ENCODE measurements at places on chromosomes 5 and 9.

- DNase-seq: no peak
These were observed 201.5 kb downstream of the FRMD3 start for GRCh38 chr9:83336706-83337105.

- DNase-seq: no peak
These were observed 233.1 kb downstream of the ADAMTSL1 start for GRCh38 chr9:18707061-18707461.

GRCh38 chr9:120960001-120960400 lies 33.4 kb upstream of the TRAF1 start:
- DNase-seq: no peak

DNA sequence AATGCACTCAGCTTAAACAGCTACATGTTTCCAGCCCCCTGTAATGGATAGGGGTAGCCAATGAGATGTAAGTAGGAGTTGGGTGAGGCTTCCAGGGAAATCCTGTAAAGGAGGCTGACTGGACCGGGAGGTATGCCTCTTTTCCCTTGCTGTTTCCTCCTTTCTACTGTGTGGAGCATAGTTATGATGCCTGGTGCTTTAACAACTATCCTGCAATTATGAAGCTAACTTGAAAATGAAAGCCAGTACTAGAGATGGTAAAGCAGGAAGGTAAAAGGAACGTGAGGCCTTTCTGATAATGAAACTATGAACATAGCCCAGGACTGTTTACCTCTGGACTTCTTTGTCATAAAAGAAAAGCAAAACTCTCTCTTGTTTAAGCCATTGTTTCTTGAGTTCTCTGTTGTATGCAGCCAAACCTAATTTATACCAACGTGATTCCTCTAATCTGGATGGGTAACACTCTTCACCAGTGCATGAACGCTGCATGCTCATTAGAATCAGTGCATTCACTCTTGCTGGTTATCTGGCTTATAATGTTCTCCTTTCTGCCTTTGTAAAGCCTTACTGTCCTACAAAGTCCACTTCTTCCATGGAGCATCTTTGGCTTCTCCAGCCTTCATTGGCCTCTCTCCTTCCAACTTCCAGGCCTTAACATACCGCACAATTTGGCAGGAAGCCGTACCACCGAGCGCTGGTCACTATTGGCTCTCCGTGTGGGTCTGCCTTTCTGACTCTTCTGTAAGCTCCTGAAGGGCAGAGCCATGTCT lies 8.3 kb upstream of the ARHGEF28 start:
- DNase-seq: no peak

DNA sequence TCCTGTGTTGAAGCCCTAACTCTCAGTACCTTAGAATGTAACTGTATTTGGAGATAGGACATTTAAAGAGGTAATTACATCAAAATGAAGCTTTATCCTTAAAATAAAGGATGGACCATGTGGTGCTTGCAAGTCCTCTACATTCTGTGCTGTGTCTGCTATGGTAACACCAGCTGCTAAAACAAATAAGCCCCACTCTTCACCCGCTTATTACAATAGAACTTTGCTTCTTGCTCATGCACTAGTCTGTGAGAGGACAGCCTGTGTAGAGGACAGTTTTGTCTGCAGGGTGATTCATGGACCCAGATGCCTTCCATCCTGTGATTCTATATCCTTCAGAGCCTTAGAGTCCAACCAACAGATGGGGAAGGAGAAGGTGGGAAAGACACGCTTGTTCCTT lies 12.5 kb upstream of the IGFBPL1 start:
- no peak for DNase-seq

DNA sequence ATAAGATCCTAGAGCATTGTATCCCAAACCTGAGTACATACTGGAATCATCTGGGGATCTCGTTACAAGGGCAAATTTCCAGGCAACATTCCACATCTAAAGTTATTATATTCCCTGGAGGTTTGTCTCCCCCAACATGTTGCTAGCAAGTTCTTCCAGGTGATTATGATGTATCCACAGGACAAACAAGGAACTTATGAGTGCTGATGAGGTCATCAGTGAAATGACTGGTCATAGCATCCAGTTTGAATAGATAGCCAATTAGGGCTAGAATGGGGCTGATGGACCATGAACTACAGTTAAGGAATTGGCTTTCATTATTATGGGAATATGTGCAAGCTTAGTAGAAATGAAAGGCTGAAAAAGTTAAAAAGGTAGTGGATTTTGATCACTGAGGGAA lies 115.2 kb downstream of the CWC27 start:
- DNase-seq: no peak
